ENCODE measurements at places on chromosomes 1 and 21.

DNA sequence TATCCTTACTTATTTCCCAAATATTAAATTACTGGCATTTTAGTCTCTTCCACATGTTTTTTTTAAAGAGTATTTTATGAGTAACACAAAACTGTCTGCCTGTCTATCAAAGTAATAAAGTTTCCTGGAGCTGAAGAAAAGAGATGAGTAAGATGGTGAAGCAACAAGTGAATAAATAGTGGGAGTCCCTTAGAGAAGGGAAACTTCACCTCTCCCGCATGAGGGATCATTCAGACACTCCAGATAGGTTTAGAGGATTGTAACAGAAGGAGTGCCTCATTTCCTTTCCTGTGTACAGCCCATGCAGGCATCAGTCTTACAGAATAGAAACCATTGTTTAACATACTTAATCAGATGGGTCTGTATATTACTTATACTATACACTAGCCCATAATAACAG lies 205.7 kb downstream of the USP25 start:
- DNase-seq: no peak

DNA sequence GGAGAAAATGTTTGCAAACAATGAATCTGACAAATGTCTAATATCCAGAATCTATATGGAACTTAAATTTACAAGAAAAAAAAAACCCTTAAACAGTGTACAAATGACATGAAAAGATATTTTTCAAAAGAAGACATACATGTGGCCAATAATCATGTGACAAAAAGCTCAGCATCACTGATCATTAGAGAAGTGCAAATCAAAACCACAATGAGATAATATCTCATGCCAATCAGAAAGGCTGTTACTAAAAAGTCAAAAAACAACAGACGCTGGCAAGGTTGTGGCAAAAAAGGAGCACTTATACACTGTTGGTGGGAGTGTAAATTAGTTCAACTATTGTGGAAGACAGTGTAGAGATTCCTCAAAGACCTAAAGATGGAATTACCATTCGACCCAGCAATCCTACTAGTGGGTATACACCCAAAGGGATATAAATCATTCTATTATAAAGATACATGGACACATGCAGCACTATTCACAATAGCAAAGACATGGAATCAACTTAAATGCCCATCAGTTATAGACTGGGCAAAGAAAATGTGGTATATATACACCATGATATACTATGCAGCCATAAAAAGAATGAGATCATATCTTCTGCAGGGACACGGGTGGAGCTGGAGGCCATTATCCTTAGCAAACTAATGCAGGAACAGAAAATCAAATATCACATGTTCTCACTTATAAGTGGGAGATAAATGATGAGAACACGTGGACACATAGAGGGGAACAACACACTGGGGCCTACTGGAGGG lies 123.2 kb downstream of the PTPRC start:
- no peak for DNase-seq

GRCh38 chr1:167401260-167401873 lies 117.0 kb downstream of the CD247 start:
- peak; percentile 33 for DNase-seq

- DNase-seq: no peak
Measured at GRCh38 chr1:13583595-13583965, at the start of gene PDPN. PDPN (plus strand) TSS chr1:13583832; CDS start chr1:13584034, 202 bp downstream.

DNA sequence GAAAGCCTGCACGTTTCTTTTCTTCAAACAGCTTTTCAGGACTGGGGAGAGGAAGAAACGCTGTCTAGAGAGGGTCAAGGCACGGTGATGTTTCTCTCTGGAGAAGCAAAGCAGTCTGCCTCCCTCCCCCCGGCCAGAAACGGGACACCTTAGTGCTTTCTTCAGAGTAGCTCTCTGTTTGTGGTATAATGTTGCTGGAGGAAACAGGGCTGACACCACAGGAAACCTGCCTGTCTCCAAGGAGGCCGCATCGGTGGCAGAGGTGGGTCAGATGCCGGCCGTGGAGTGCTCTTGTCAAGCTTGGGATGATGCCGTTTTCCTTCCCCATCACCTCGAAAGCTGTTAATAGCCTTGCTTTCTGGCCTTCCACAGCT lies 139.4 kb downstream of the DHRS3 start:
- DNase-seq: no peak

DNA sequence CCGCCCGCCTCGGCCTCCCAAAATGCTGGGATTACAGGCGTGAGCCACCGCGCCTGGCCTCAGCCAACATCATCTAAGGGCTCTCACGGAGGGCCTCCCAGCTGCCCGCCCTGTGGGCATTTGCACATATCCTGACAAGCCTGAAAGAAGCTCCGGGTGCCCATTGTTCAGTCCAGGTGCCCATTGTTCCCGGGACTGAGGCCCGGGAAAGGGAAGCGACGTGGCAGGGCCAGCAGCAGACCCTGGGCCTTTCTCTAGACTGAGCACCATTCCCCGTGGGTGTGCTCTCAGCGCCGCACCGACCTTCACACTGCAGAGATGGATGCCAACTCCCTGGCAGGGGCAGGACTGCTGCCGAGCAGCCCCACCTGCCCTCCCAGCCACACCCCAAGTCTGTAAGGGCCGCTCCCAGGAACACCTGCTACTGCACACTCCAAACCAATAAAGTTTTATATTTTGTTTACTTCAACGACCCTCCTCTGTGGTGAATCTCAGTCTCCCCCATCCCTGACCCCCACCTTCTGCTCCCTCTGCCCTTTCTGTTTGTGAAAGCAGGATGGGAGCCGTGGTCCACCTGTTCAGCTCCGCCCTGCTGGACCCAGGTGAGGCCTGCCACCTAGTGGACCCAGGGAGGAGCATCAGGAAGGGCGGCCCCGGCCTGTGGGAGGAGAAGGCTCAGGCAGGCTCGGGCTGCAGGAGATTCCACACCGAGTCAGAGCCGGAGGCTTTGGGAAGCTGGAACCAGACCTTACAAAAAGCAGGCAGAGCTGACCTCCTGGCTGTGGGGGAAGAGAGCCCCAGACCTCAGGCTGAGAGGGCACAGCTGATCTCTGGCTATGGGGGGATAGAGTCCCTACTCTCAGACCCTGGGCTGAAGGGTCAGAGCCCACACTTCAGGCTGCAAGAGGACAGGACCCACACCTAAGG lies 1.1 kb upstream of the TMEM82 start:
- peak; percentile 92 for DNase-seq

DNA sequence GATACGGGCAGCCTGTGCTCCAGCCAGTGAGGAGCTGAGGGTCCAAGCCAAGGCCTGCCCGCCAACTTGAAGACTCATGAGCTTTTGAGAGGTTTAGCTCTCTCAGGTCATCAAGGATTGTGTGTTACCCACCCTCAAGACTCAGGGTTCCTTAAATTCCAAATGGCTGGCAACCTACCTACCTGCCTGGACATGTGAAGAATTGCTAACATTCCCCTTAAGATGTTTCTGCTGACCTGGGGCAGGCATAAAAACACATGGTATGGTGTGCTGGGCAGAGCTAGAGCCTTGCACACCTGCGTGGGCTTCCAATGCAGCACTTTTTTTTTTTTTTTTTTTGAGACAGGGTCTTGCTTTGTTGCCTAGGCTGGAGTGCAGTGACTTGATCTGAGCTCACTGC lies 17.2 kb downstream of the PARP1 start:
- DNase-seq: no peak

DNA sequence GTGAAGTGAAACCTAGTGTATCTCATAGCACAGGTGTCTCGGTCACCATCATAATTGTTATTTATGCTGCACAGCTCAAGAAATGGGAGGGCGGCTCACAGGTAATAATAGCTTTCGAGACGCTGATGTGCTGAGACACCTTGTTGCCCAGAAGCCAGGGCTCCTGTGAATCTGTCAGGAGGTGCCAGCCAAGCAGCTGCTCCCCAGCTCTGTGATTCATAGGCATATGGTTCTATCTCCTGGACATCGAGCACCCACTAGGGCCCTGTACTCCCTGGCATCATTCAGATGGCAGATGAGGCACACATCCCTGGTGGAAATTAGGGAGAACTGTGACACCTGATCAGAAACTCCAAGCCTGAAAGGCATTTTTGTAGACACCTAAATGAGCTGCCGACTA lies 53.5 kb downstream of the SYT6 start:
- DNase-seq: no peak

DNA sequence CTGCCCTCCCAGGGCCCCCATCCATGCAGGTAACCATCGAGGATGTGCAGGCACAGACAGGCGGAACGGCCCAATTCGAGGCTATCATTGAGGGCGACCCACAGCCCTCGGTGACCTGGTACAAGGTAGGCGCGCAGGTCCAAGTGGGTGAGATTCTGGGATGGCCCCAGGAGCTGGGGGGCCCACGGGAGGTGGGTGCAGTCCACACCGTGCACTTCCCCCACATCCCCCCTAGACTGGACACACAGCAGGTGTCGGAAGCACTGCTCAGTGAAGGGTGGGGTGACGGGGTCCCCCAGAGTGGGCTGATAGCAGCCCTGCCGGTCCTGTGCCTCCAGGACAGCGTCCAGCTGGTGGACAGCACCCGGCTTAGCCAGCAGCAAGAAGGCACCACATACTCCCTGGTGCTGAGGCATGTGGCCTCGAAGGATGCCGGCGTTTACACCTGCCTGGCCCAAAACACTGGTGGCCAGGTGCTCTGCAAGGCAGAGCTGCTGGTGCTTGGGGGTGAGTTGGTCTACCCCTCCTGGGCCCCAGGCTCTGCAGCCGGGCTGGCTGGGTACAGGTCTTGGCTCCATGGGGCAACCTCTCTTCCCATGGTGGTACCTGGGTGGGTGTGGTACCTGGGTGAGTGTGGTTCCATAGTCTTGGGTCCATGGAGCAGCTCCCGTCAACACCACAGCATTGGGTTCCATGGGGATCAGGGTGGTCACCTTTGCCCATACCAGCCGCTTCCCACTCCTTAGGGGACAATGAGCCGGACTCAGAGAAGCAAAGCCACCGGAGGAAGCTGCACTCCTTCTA lies 40.4 kb downstream of the TRIM11 start:
- DNase-seq: no peak

- no peak for DNase-seq
Measured at GRCh38 chr1:78833491-78833890, 173.0 kb downstream of the ADGRL4 start.

DNA sequence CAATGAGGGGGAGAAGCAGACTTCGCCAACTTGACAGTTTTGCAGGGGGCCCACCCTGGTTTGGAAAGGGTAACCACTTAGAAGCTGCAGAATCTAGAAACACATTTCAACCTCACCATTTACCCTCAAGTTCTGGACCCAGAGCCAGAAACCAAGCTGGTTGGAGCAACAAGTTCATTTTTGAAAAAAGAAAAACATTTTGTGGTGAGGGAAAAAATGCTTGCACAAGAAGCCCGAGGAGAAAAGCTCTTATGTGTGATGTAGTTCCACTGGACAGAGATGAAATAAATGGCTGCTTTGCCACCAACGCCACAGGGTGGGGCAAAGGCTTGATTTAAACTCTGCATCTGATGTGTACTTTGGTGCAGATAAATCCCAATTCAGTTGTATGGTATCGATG lies 10.6 kb upstream of the NGF start:
- DNase-seq: no peak

DNA sequence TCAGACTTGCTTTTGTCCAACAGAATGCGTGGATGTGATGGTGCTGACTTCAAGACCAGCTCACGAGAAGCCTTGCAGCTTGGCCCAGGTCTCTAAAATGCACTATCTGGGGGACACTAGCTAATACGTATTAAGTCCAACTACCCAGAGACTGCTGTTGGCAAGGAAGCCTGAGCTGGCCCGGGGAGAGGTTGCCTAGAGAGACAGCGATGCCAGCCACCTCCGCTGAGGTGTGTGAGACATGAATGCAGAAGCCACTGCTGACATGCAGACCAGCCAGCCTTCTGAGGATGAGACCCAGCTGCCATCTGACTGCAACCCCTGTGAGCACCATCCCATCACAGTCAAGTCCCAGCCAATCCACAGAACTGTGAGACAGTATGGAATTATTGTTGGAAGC lies 32.5 kb downstream of the THAP3 start:
- no peak for DNase-seq

DNA sequence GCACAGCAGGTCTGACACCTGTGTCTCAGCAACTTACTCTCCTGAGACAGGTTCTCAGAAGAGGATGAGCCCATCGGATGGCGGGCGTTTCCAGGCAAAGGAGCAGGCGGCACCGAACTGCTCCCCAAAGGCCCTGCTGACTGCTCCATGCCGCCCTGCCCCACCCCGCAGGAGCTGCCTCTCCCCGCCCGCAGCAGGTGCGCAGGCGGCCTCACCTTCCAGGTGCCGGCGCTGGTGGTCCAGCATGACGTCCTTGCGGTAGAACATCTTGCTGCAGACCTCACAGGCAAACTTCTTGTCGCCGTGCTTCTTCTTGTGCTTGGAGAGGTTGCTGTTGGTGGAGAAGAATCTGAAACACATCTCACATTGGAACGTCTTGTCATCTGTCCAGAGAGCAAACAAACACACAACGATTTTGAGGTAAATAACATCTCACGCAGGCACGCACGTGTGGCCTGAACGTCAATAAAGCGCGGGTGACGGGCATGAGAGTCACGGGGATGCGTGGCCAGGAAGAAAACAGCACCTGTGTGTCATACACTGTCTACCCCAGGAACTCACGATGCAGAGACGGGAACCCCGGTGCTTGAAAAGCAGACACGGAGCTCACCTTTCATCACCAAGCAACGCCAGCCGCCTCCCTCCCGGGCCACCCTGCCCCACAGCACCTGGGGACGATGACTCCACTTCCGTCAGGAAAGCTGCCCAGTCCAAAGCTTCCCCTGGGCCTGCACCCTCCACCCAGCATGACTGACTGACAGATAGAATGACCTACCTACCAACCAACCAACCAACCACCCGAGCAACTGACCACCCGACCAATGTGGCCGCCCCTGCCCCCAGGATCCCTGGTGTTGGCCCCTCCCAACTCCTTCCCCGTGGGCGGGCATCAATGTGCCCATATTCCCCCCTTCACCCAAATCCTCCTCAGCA lies 50.9 kb downstream of the PRDM15 start:
- peak; percentile 17 for DNase-seq

DNA sequence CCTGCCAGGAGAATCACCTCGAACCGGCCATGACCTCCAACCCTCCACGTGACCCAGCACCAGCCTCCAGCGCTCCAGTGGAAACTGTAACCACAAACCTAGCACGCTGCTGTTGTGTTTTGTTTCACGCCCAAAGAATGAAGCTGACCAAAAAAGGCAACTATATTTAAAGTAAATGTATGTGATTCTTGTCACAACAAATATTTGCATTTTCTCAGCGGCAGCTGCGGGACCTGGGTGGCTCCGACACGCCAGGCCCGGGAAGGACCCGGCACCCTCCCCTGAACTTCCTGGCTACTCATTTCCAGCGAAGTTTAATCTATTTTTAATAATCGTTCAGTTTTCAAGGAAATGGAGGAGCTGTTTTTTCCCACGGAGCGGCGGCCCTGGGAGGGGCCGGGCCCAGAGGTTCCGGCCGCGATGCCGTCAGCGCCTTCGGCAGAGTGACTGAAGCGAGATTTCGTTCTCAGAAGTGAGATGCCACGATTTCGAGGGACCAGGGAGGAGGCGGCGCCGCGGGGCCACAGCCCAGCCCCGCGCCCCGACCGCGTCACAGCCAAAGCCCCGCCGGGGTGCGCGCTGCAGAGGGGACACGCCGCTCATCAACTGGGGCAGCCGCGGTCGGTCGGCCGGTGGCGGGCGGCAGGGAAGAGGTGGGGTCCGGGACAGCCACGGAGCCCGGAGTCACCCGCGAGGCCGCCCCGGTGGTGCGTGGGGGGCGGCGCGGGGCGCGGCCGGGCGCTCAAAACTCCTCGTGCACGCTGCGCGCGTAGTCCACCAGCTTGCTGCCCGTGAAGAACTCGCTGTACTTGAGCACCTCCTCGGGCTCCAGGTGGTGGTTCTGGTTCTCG lies 3.0 kb upstream of the TNFRSF4 start:
- DNase-seq: no peak

GRCh38 chr21:44083631-44084291 lies 23.4 kb upstream of the PWP2 start:
- DNase-seq: no peak
